Right cardiac atrium (tissue), 5 donors: ENCODE measurements at places on chromosomes 16 and 17. TPM values are rescaled to one million over a fixed set of nuclear protein-coding genes. Genes with fewer than 3 reads are reported as not detected.

GRCh38 chr17:31431852-31432658 lies 40.6 kb downstream of the RAB11FIP4 start:
- no peak for DNase-seq

DNA sequence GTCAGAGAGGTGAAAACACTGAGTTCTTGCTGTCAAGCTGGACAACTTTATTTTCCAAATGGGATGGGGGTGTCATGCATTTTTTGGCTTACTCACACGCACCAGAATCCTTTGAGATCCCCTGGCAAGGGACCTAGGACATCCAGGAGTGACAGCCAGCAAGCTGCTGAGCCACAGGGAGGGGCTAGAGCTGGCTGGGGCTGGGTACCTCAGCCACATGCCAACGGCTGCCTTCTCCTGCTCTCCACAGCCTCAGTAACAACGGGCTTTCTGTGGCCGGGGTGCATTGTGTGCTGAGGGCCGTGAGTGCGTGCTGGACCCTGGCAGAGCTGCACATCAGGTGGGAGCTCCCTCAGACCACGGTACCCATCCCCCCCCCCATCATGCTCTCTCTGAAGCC lies 47.6 kb downstream of the NLRC5 start:
- DNase-seq: no peak

- peak; percentile 76 for DNase-seq
Measured at GRCh38 chr17:32281011-32281451, 15.4 kb downstream of the RHBDL3 start.

DNA sequence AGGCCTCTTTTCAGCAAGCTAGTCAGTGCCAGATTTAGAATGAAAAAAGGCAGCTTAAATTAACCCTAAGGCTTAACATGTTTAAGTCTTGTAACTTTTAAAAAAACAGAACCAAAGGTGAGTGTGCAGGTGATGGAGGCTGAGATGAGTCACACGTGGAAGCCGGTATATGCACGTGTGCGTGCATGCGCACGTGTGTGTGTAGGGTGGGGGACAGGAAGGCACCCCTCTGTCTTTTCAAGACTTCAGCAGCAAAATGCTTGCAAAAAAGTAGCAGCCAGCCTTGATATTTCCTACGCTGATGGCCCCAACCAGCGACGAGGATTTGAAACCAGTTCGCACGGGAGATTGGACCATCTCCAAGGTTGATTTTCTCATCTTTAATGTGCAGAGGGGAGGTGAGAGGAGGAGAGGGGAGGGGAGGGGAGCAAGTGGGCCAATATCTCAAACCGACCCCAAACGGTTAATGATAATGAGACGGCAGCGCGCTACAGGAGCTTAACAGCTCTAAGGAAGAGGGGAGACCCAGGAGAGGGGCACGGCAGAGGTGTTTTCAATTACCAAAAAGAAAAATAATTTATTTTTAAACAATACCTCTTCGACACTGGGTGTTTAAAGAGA lies 154.7 kb downstream of the ZNF423 start:
- no peak for DNase-seq

DNA sequence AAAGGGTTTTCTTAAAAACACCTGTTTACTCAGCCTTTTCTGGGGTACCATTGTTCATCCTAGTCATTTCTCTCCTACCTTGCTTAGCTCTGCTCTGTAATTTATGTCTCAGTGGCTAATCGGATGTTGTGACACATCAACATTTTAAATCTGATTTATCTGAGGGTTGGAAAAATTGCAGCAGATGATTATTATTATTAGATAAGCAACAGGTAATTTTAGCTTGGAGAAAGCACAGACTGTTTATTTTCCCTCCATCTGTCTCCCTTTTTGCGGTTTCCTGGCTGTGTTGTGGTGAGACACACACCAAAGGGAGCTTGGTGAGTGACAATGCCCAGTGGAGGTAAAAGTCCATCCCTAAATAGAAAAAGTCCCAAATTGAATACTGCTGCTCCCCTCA lies 389.9 kb downstream of the UTP18 start:
- no peak for DNase-seq

GRCh38 chr16:49986351-49987124 lies 38.5 kb upstream of the CNEP1R1 start:
- peak; percentile 55 for DNase-seq

DNA sequence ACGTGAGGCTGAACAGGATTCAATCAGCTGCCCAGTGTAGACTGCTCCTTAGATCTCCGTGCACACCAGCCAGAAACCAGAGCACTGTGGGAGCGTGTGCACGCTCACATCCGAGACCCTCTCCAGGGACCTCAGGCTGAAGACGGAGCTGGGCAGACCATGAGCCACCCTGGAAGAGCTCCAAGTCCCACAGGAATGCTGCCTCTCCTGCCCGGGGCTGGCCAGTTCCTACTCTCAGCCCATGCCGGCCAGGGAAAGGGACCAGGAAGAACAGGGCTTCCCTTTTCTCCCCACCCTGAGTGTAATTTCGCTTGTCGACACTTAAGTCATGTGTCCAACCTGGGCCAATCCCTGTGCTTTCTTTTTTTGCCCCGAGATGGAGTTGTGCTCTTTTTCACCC lies 6.9 kb downstream of the ALYREF start:
- peak; percentile 52 for DNase-seq

DNA sequence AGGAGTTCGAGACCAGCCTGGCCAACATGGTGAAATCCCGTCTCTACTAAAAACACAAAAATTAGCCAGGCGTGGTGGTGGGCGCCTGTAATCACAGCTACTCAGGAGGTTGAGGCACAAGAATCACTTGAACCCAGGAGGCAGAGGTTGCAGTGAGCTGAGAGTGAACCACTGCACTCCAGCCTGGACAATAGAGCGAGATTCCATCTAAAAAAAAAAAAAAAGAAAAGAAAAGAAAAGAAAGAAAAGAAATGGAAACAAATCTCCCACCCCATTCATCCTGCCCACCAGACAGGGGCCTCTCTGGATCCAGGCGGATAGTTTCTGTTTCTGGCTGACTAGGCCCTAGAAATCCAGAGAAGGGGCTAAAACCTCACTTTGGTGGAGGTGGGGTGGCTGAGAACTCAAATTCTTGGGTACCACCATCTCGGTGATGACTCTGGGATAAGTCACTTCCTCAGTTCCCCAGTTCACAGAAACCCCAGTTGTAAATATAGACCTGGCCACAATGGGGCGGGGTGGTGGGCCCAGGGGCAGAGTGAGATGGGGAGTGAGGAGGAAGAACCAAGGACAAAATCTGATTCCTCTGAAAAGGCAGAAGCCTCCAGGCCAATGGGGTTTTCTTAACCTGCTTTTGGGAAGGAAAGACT lies 22.2 kb downstream of the SOCS1 start:
- DNase-seq: no peak

- DNase-seq: no peak
Measured at GRCh38 chr16:27880287-27880686, 183.2 kb downstream of the GSG1L start.

GRCh38 chr17:47995241-47995935 lies 24.5 kb downstream of the CDK5RAP3 start:
- no peak for DNase-seq

CLEC3A gene
- not detected for total RNA-seq

FLYWCH1 gene
- total RNA-seq: 36.6 TPM

PRSS22 gene
- not detected for total RNA-seq

CPNE7 gene
- total RNA-seq: not detected

CBX2 gene
- 2.3 TPM for total RNA-seq
